SJCRH30 (cell line): ENCODE measurements at places on chromosomes 7 and 10. TPM values are rescaled to one million over a fixed set of nuclear protein-coding genes. Genes with fewer than 3 reads are reported as not detected.

The RBP3 gene
- not detected in 2 replicates for total RNA-seq

The PNLIPRP2 gene
- not detected in 2 replicates for total RNA-seq

The LGI1 gene
- total RNA-seq, result not detected in 2 replicates

GRCh38 chr7:47988496-47989386 lies 9.3 kb upstream of the HUS1 start:
- no peaks in the 10 kb centered on the region for H3K36me3 ChIP-seq
- peak; percentile 20 for DNase-seq
- no peak overlapping the region for H3K4me3 ChIP-seq
- no peaks in the 10 kb centered on the region for H3K27me3 ChIP-seq
- H3K27ac ChIP-seq, result no peak overlapping the region

DNA sequence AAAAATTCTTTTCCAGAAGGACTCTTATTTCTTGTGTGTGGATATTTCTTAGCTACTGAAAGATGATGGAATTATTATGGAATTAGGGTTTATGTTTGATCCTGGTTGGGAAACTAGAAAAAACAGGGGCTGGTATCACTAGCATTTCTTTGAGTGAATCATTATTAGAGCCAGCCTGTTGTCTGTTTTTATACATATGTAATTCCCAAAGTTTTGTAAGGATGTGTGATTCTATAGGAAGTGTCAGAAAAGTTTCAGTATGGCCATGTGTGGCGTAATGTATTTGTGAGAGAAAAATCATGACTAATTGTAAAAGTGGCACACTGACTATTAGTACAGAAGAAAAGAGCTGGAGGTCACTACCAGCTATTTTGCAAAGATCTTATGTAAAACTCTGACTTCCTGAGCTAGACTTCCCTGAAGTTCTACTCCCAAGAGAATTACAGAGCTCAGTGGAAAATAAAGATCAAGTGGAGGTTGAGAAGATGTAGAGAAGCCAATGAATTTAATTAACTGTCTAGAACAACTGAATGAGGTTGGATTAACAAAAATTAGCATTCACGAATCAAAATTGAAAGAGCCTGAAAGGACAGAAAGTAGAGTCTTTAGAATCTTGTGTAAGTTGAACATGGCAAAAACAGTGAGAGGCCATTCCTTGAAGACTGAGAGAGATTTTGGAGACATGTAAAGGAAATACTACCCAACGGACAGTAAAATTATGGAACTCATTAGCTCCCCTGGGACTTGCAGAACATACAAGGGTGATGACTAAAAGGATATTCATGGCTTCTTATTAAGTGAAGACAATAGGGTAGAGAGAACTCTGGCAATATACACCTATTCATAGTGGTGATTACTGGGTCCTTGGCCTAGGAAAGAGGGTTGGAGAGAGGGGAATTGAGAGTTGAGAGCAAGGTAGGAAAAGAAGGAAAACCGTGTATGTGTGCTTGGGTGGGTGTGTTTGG lies 12.5 kb downstream of the ZNF365 start:
- H3K4me3 ChIP-seq, result no peak overlapping the region
- H3K27me3 ChIP-seq, result no peaks in the 10 kb centered on the region
- peaks cover 21% of the 10 kb centered on the region for H3K4me1 ChIP-seq
- DNase-seq, result no peak

DNA sequence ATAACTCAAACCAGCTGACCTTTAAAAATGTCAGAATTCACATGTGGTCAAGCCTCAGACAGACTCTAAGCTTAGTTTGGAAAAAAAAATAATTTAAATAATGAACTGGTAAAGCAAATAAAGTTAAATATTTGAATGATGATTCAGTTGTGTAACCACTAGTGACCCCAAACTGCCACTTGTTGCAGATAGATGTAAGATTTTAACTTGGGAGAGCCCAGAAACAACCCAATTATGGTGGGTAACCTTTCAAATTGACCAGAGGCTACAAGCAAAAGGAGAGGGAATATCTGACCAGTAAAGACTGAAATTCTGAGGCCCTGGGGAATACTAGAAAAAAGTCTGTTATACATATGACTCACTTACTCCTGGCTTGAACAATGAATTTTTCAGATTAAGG lies 268.1 kb downstream of the HPSE2 start:
- H3K27ac ChIP-seq, result no peak overlapping the region
- H3K4me3 ChIP-seq, result no peak overlapping the region
- DNase-seq, result no peak
- no peaks in the 10 kb centered on the region for H3K27me3 ChIP-seq
- peaks cover 13% of the 10 kb centered on the region for H3K4me1 ChIP-seq
- H3K36me3 ChIP-seq, result no peaks in the 10 kb centered on the region

DNA sequence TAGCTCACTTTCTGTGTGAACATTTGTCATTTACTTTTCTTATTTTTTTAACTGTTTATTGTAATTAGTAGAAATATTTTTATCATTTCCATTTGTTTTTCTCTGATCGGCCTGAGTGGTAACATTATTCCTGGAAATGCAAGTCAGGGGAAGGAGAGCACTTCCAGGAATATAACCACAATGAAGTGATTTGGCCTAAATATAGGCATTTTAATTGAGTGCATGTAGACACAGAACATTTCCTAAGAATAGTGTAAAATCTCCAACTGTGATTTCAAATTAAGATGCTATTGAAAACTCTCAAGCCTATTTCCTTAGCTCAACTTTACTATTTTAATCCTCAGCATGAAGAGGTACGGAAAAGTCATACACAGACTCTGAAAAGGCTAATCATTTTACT lies 86.5 kb upstream of the SKAP2 start:
- H3K4me3 ChIP-seq, result no peak overlapping the region
- H3K27ac ChIP-seq, result no peak overlapping the region
- DNase-seq, result no peak
- no peaks in the 10 kb centered on the region; the same call in 1 of the 2 replicates for H3K4me1 ChIP-seq
- H3K27me3 ChIP-seq, result no peaks in the 10 kb centered on the region

- H3K4me3 ChIP-seq, result no peak overlapping the region
- no peak overlapping the region for H3K27ac ChIP-seq
- no peaks in the 10 kb centered on the region for H3K27me3 ChIP-seq
- H3K36me3 ChIP-seq, result no peaks in the 10 kb centered on the region
- no peaks in the 10 kb centered on the region for H3K4me1 ChIP-seq
- DNase-seq, result no peak
Observed at GRCh38 chr10:3263082-3263481, 90.5 kb upstream of the PITRM1 start.

DNA sequence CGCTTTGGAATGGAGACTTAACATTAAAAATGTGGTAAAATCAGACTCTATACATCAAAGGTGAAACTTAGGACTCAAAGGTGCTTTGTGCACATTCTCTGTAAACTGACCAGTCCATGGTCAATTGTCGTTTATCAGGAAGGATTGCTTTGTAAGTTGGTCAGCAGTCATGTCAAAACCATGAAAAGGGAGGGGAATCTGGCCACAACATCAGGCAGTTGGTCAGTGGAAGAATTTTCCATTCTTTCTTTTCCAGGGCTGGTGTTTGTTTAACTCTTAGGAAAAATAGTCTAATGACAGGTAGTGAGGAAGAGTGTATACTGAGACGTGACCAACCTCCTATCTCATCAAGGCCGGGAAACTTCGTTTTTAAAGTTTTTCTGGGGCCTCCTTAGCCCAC lies 226.5 kb downstream of the ADK start:
- DNase-seq, result no peak
- H3K4me3 ChIP-seq, result no peak overlapping the region
- H3K36me3 ChIP-seq, result no peaks in the 10 kb centered on the region
- no peaks in the 10 kb centered on the region for H3K4me1 ChIP-seq

DNA sequence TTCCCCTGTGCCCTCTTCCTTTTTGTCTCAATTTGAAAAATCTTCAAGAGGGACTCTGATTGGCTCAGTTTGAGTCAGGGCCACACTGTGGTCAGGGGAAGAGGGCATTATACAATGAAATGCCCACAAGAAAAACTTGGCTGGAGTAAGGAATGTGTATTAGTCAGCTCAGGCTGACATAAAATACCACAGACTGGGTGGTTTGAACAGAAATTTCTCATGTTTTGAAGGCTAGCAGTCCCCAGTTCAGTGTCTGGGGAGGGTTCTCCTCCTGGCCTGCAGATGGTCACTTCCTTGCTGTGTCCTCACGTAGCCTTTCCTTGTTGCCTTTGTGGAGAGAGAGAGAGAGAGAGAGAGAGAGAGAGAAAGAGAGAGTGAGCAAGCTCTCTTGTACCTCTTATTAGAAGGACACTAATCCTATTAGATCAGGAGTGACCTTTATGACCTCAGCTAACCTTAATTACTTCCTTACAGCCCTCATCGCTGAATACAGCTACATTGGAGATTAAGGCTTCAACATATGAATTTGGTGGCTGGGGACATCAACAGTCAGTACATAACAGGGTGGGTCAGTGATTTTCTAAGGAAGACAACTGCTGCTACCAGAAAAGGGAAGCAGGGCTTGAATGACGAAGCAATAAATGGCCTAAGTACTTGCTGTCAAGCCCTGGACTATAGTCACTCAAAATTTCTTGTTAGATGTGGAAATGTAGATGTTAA lies 25.8 kb upstream of the FAM13C start:
- H3K4me3 ChIP-seq, result no peak overlapping the region
- H3K27me3 ChIP-seq, result no peaks in the 10 kb centered on the region
- peak overlapping the region; percentile 71 for H3K27ac ChIP-seq

DNA sequence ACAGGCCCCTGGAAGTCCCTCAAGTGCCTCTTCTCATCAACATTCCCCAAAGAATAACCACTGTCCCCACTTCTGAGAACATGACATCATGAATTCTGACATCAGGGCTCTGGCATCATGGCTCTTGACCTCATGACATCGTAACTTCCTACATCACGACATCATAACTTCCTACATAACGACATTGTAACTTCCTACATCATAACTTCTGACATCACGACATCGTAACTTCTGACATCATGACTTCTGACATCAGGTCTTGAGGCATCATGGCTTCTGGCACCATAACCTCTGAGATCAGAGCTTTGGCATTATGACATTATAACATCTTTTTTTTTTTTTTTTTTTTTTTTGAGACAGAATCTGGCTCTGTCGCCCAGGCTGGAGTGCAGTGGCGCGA lies 66.7 kb upstream of the FAM20C start:
- no peak for DNase-seq
- H3K36me3 ChIP-seq, result no peaks in the 10 kb centered on the region
- H3K4me3 ChIP-seq, result no peak overlapping the region
- H3K27ac ChIP-seq, result no peak overlapping the region
- no peaks in the 10 kb centered on the region for H3K27me3 ChIP-seq

DNA sequence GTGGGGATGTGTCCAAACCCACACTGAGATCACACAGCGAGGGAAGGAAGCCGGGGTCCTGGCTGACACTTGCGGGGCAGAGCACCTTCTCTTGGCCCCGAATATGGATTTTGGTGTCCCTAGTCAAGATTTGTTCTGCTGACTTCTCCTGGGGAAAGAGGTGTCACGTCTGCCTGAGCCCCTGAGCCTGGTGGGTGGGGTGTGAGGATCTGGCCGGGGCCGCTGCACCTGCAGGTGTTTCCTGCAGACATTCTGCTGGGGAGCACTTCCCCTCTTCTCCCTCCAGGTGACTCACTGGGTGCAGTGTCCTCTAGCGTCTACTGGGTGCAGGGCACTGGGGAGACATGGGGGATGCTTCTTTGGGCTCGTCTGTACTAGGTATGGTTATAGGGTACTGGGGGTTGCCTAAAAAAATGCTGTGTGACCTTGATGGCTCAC lies 99.2 kb downstream of the GRK5 start:
- no peak for DNase-seq
- peak overlapping the region; percentile 41 for H3K27ac ChIP-seq
- peaks cover 21% of the 10 kb centered on the region for H3K4me1 ChIP-seq
- H3K4me3 ChIP-seq, result no peak overlapping the region
- H3K27me3 ChIP-seq, result no peaks in the 10 kb centered on the region
